ENCODE measurements at places on chromosomes 7 and 10. TPM values are rescaled to one million over a fixed set of nuclear protein-coding genes. Genes with fewer than 3 reads are reported as not detected.

- DNase-seq, result no peak
- peaks cover 29% of the 10 kb centered on the region for H3K4me1 ChIP-seq
- no peaks in the 10 kb centered on the region for H3K36me3 ChIP-seq
- H3K27ac ChIP-seq, result no peak overlapping the region
Observed at GRCh38 chr10:33807531-33808359, 473.3 kb upstream of the NRP1 start.

- H3K4me3 ChIP-seq, result no peak overlapping the region
- H3K27ac ChIP-seq, result no peak overlapping the region
- no peaks in the 10 kb centered on the region for H3K4me1 ChIP-seq
- H3K36me3 ChIP-seq, result no peaks in the 10 kb centered on the region
Observed at GRCh38 chr7:33471636-33472242, 342.4 kb downstream of the BBS9 start.

DNA sequence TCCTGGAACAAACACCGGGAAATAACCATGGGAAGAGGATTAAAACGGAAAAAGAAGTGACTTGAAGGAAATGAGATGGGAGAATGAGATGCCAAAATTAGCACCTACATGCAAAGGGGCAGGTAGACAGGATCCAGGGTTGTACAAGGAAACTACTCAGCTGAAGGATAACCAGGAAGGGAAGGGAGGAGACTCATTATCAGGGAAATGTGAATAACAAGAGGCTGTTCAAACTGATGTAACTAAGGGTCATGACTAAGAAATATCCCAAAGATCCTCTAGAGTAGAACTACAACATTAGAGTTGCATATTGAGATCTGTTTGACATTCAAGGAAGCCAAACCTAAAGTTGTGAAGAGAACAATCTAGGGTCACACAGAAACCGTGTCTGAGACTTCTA, 166.2 kb upstream of the SP8 start:
- no peak for DNase-seq
- no peaks in the 10 kb centered on the region for H3K4me1 ChIP-seq
- no peak overlapping the region for H3K27ac ChIP-seq
- H3K36me3 ChIP-seq, result no peaks in the 10 kb centered on the region
- no peak overlapping the region for H3K4me3 ChIP-seq

GRCh38 chr10:95651346-95652060, 5.0 kb downstream of the ALDH18A1 start:
- H3K27ac ChIP-seq, result no peak overlapping the region
- H3K4me3 ChIP-seq, result no peak overlapping the region
- H3K27me3 ChIP-seq, result no peaks in the 10 kb centered on the region
- H3K4me1 ChIP-seq, result peaks cover 68% of the 10 kb centered on the region
- DNase-seq, result no peak

- peaks cover 15% of the 10 kb centered on the region for H3K27me3 ChIP-seq
- no peak overlapping the region for H3K27ac ChIP-seq
- no peaks in the 10 kb centered on the region for H3K36me3 ChIP-seq
- no peak overlapping the region for H3K4me3 ChIP-seq
- H3K4me1 ChIP-seq, result peaks cover 48% of the 10 kb centered on the region
Observed at GRCh38 chr7:101172005-101172853, 6.9 kb upstream of the VGF start.

- H3K27ac ChIP-seq, result peak overlapping the region; percentile 39
- H3K27me3 ChIP-seq, result no peaks in the 10 kb centered on the region
- peaks cover 22% of the 10 kb centered on the region for H3K4me1 ChIP-seq
- DNase-seq, result peak; percentile 85
Observed at GRCh38 chr7:141585592-141586510, 34.6 kb downstream of the AGK start.

DNA sequence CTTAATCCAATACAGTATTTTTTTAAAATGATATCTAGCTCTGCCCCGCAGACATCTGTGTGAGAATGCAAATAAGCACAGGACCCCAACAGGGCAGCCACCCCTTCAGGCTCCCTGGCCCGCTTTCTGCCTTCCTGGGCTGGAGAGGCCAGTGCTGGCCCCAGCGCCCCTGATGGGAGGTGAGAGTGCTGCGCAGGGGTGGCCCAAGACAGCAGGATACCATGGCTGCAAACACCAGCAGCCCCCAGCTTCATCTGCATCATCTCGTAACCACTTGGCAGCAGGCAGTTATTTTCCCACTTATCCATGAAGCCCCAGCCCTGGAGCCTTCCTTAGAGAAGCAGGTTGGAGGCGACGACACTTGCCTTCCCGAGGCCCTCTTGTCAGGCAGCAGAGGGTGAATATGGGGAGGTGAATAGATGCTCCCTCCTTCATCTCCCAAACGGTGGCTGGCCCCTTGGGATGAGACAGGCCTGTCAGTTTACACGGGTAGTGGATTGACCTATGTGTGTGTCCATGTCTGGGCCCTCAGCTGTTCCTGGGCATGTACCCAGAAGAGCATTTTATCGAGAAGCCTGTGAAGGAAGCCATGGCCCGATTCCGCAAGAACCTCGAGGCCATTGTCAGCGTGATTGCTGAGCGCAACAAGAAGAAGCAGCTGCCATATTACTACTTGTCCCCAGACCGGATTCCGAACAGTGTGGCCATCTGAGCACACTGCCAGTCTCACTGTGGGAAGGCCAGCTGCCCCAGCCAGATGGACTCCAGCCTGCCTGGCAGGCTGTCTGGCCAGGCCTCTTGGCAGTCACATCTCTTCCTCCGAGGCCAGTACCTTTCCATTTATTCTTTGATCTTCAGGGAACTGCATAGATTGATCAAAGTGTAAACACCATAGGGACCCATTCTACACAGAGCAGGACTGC, 71.2 kb downstream of the ALOX5 start:
- H3K36me3 ChIP-seq, result no peaks in the 10 kb centered on the region
- H3K4me3 ChIP-seq, result no peak overlapping the region
- no peak for DNase-seq
- H3K27me3 ChIP-seq, result 0 out of 3 replicates have a peak, but pooled peaks cover 2% of the 10 kb centered on the region
- H3K27ac ChIP-seq, result no peak overlapping the region

- DNase-seq, result no peak
- peaks cover 5% of the 10 kb centered on the region for H3K4me1 ChIP-seq
- H3K4me3 ChIP-seq, result no peak overlapping the region
- no peaks in the 10 kb centered on the region for H3K36me3 ChIP-seq
Observed at GRCh38 chr10:60664859-60665258, 113.4 kb upstream of the CDK1 start.

DNA sequence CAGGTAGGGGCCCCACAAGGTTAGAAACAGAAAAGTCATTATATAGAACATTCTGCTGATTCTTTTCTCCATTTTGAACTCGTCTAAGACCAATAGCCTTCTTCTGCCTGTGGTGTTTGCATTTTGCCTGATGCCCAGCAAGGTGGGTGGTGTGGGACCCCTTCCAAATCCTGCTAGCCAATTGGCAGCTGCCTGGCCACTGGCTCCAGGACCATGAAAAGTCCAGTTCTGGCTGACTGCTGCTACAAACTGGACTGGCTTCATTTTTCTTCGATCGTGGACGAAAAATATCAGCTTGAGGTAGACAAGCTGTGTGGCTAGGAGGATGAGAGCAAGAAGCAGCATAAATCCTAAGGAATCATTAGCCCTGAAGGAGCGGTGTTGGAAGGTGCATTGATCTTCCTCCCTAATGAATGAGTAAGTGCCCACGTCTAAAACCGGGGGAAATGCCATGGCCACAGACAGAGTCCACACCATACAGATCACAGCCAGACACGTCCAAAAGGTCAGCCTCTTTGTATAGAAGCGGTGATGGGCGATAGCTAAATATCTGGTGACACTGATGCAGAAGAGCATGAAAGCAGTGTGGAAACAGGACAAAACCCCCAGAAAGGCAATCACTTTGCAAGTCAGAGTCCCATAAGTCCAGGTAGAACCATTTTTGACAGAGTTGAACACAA, 2.7 kb downstream of the GPR85 start:
- DNase-seq, result no peak
- no peak overlapping the region for H3K27ac ChIP-seq
- H3K4me1 ChIP-seq, result no peaks in the 10 kb centered on the region
- H3K36me3 ChIP-seq, result no peaks in the 10 kb centered on the region
- H3K4me3 ChIP-seq, result no peak overlapping the region

GRCh38 chr7:11166051-11166450, 192.4 kb downstream of the PHF14 start:
- no peaks in the 10 kb centered on the region for H3K27me3 ChIP-seq
- no peaks in the 10 kb centered on the region for H3K36me3 ChIP-seq
- H3K27ac ChIP-seq, result no peak overlapping the region
- H3K4me1 ChIP-seq, result no peaks in the 10 kb centered on the region

CCDC3 gene
- not detected for total RNA-seq

STRIP2 gene
- total RNA-seq, result 8.2 TPM

DNA sequence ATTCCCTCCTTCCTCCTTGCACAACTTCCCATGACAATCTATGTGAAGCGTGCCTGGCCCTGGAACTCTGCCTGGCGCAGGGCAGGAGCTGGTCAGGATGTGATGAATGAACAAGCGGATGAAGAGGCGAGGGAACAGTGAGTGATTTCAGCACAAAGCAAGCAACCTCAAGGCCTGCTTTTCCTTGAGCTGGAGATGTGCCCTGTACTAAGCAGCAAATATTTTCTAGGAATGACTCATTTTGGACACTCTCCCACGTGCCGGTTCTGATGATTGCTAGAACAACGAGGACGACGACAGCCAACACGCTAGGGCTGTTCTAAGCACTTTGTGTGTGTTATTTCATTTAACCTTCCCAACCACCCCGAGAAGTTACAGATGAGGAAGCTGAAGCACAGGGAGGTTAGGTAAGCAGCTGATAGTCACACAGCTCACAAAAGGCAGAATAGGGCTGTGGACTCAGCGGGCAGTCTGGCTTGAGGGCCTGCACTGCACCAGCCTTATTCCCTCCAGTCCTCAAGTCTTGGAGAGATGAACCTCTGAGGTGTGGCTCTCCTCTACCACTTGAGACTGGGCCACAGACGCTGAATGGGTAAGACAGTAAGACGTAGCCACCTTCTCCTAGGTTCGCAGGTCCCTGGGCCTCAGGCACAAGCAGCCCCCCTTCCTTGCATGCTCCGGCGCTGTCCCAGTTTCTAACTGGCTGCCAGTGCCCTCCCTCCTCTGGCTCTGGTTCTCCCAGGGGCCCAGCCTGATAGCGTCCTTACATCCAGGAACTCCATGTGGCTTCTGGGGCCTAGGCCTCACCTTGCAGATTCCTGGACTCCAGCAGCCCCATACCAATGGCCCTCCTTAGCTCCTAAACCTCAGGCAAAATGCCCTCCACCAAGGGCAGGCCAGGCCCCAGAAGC, 59.0 kb downstream of the YKT6 start:
- H3K27ac ChIP-seq, result no peak overlapping the region
- peaks cover 18% of the 10 kb centered on the region for H3K4me1 ChIP-seq
- no peak overlapping the region for H3K4me3 ChIP-seq
- DNase-seq, result peak; percentile 3

GRCh38 chr7:24283554-24283896, 465 bp upstream of the NPY start:
- H3K27ac ChIP-seq, result no peak overlapping the region
- no peaks in the 10 kb centered on the region for H3K36me3 ChIP-seq
- no peaks in the 10 kb centered on the region for H3K27me3 ChIP-seq
- H3K4me1 ChIP-seq, result no peaks in the 10 kb centered on the region
- no peak for DNase-seq

CREM gene
- 30.6 TPM for total RNA-seq

DNA sequence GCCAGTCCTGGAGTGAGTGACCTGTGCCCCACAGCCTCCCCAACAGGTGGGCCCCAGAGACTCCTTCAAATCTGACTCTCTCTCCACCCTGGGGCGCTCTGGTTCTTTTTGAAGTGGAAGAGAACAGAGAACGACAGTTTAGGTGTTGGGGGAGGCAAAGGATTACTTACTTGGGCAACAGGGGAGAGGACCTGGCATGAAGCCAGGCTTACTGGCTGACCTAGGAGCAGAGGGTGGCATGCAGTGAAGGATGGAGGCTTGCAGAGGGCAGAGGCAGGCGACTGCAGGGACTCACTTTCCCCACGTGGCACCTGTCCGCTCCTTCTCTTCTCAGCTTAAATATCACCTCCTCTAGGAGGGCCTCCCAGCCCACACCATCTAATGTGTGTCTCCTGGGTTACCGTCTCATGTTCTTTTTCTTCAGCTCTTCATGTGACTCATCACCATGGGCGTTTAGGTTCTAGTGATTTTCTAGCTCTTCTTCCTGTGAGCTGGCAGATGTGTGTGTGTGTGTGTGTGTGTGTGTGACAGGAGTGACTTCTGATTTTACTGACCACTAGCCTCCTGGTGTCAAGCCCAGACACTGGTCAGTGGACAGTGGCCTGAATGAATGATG, 15.5 kb downstream of the LZTS2 start:
- peaks cover 68% of the 10 kb centered on the region for H3K4me1 ChIP-seq
- DNase-seq, result no peak
- no peaks in the 10 kb centered on the region for H3K27me3 ChIP-seq

GIMAP7 gene
- not detected for total RNA-seq

PTPN20 gene
- not detected for total RNA-seq

- H3K4me3 ChIP-seq, result no peak overlapping the region
- H3K36me3 ChIP-seq, result no peaks in the 10 kb centered on the region
- no peak overlapping the region for H3K27ac ChIP-seq
- H3K27me3 ChIP-seq, result no peaks in the 10 kb centered on the region
- DNase-seq, result no peak
Observed at GRCh38 chr7:70761711-70762328, 370.1 kb upstream of the GALNT17 start.

DNA sequence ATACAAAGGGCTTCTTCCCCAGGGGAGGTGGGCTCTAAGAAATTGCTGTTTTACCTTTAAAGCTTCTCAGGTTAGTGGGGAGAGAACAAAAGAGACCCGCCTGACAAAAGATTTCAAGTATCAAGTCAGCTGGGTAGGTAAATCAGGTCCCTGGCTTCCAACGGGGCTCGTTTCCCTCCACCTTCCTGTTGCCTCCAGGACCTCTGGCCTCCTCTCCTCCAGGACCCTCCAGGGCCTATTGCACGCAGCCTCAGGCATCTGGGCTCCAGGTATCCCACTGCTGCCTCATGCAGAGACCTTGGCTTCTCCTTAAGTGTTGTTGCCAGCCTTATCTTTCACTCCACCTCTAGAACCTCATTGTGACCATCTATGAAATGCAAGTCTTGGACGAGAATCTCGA, 2.9 kb downstream of the BNIP3 start:
- peak overlapping the region; percentile 98 for H3K4me3 ChIP-seq
- peaks cover 9% of the 10 kb centered on the region for H3K36me3 ChIP-seq

DNA sequence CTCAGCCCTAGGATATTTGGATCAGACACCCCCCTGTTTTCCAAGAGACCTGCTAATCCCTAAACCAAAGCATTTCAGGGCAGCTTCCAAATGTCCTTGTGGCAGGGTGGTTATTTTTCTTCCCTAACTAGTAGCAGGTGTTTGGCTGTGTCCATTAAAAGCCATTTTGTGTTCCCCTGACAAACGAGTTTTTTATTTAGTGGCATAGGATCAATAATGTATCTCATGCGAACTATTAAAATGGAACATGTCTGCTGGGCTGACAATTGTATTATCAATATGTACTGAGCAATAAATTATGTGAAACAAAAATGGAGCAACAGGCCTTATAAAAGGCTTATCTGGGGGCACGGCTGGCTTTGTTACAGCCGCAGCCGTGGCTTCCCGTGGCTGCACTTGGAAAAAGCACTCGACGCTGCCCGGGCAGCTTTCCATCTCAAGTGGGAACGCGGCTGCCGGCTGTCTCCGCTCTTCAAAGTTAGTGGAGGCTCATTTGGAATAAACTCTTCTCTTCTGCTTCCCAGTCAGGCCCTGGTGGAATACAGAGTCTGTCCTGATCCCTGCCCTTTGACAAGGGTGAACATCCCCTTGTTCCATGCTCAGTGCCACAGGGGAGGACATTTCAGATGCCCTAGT, 554.3 kb downstream of the TYW1 start:
- no peaks in the 10 kb centered on the region for H3K36me3 ChIP-seq
- H3K4me3 ChIP-seq, result no peak overlapping the region
- H3K27me3 ChIP-seq, result no peaks in the 10 kb centered on the region
- peaks cover 9% of the 10 kb centered on the region for H3K4me1 ChIP-seq
- no peak overlapping the region for H3K27ac ChIP-seq

All from HepG2 (cell line).